Fibroblast of skin of left quadriceps (primary cell): ENCODE measurements at places on chromosomes 1 and 21.

- no peak for DNase-seq
These were observed 79.8 kb upstream of the KIAA0040 start for GRCh38 chr1:175272361-175272760.

- DNase-seq: no peak
These were observed 12.1 kb downstream of the USP24 start for GRCh38 chr1:55203064-55203463.

DNA sequence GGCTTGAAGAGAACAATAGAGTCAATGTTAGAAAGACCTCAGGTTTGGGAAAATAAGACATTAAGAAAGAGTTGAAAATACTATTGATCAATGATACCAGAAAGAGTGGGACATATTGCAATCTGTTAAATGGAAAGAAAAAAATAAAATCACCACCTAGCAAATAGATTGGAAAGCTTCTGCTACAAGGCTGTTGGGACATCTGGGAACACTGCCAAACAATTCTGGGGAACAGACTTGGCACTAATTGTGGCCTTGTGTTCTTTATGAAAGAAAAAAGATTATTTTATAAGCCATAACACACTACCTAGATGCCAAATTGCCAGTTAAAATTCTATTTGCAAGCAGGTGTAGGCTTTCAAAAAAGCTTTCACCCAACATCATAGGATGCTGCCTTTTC is 137.8 kb downstream of the TSEN15 start:
- DNase-seq: no peak

GRCh38 chr1:17865912-17866739 is 111.0 kb downstream of the ACTL8 start:
- peak; percentile 86 for DNase-seq

- DNase-seq: no peak
These were observed 59.4 kb upstream of the NEK2 start for GRCh38 chr1:211734791-211735190.

- DNase-seq: no peak
These were observed 84.2 kb downstream of the ASH1L start for GRCh38 chr1:155478270-155478852.

DNA sequence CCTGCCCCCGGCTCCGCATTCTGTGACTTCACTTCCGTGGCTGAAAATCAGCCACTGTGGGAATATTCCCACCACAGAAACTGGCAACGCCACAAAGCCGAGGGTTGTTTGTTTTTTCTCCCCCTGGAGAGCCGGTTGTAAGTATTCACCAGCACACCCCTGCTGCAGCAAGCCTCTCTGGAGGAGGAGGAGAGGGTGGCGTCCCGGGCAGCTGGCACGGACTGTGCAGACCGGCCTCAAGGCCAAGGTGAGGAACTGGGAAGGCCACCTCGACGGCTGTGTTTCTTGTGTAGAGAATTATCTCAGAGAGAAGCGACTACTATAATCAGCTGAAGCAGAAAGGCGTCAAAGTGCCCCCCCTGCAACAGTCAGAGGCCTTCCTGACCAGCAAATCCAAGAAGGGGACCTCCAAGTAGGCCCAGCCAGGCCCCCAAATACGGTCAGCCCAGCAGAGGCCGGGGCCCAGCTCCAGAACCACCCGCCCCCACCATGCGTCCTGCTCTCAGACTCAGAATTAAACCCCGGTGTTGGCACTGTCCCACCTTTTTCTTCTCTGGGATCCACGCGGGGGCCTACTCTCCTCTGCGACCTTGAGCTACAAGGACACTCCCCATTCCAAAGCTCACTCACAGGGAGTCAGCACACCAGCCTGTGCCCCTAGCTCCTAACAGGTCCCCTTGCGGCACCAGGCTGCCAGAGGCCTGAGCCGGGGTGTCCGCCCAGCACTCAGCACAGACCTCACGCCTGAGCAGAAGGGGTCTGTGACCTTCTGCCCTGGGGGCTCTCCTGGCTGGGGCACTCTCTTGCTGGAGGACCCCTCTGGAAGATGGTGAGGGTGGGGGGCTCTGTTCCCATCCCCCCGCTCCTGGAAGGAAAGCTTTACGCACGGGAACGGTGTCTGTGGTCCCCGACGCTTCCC is 1.2 kb upstream of the SMIM1 start:
- DNase-seq: no peak

DNA sequence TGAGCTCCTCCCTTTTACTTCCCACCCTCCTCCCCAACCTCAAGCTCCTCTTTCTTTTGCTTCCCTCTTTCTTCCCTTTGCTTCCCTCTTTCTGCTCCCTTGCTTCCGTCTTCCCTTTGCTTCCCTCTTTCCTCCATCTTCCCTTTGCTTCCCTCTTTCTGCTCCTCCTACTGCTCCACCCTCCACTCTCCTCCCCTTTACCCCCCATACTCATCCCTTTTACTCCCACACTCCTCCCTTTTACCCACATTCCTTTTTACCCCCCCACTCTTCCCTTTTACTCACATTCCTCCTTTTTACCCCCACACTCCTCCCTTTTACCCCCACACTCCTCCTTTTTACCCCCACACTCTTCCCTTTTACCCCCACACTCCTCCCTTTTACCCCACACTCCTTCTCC is 30.2 kb downstream of the PGBD5 start:
- no peak for DNase-seq

GRCh38 chr1:178541829-178542553 is 29.1 kb downstream of the TEX35 start:
- DNase-seq: no peak

DNA sequence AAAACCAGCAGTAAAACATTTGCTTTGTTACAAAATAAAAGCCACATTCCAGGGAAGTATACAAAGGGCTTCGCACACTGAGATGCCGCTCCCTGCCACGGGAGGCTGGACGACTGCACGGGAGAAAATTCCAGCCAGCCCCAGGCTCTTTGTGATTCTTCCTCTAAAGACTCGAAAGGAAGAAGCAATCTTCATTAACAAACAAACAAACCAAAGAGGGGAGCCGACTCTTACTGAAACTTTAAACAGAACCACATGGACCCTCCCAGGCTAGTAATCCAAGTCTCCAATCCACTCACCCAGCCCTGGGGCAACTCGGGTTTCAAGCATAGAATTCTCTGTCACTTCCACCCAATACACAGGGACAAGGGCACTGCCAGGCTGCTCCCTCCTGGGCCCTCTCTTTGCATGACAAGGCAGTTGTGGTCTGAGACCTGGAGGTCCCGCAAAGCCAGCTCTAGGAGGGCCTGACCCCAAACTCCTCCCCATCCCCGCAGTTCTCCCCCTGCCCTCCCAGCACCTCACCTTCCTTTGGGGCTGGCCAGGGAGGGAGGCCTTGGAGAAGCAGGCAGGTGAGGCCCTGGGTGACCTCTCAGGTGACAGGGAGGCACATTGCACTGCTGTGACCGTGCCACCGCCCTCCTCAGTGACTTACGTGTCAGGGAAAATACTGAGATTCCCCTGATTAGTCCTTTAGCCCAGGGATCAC is 26.6 kb upstream of the COL18A1 start:
- no peak for DNase-seq
